ENCODE measurements at places on chromosomes 16 and 17.

GRCh38 chr17:72846399-72846798 lies 246.1 kb downstream of the SLC39A11 start:
- DNase-seq, result no peak

DNA sequence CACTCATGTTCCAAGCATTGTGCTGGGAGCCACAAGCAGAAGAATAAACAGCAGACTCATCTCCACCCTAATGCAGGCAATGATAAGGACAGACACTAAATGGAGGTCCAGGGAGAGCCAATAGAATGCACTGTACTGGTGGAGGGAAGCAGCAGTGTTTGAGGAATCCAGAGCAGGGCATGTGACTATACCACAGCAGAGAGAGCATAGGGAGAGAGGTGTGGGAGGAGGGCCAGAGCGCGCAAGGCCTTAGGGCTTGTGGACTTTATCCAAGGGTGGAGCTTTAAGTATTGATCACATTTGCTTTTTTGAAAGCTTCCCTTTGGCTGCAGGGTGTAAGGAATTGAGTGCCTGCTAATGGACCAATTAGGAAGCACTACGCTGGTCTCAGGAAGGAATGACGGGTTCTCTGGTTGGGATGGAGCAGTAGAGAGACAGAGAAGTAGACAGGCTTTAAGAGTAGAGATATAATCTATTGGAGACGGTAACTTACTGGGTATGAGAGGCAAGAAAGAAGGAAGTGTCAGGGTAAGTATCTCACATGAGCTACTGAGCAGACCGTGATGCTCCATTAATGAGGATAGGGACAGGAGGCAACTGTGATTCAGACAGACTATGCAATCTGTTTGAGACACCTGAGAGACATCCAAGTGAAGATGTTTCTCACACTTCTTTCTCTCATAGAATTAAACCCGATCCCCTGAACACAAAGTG lies 82.2 kb downstream of the MYO1D start:
- no peak for DNase-seq

DNA sequence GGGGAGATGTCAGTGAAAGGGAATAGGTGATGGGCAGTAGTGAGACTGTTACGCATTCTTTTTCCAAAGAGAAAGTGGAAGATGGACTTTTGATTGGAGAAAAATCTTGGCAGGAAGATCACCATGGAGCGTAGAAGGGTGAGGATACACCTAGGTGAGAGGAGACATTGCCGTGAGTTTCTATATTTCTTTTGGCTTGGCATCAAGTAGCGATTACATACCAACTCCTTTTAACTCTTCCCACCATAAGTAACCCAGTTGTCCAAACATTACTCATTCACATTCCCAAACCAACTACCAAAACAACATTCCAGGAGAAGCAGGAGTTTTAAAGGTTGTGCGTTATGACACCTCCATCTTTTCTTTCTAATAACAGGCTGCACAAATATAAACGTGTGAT lies 10.7 kb upstream of the KRT28 start:
- DNase-seq, result no peak

DNA sequence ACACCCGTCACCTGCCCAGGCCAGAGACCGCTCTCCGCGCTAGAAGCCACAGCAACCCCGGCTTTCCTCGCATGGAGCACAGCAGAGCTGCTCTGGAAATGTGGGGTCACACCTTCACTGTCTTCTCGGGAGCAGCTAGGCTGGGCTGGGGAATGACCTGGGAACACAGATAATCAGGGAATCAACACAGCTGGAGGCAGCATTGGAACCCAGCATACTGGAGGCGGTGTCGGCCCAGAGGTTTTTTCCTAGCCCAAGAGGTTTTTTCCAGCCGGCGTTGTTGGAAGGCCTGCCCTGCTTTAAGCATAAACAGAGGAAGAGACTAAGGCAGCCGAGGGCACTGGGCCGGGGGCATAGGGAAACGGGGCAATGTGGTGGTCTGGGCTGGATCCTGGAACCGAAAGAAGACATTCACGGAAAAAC lies 791 bp upstream of the PLD6 start:
- no peak for DNase-seq

GRCh38 chr16:57838161-57838560 lies 35.9 kb upstream of the KIFC3 start:
- DNase-seq, result no peak

DNA sequence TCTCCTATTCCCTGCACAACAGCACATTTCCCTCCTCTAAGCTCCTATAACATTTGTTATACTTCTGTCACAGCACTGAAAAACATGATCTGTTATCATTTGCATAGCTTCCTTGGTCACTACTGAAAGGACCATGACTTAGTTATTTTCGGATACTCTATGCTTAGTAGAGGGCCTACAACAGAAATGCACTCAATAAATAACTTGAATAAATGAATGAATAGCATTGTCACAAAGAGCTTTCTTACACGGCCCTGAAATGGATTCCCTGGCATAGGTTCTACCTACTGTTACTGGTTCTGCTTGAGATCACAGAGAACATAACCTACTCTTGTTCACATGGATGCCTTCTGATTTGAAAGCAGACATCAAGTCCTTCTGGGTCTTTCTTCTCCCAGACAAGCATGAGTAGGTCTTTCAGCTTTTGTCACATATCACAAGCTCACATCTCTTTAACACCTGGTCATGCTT lies 41.6 kb downstream of the MYO1D start:
- DNase-seq, result no peak

Measured in NCI-H1436 (cell line).